H7 (cell line): ENCODE measurements at places on chromosomes 4 and X. TPM values are rescaled to one million over a fixed set of nuclear protein-coding genes. Genes with fewer than 3 reads are reported as not detected.

DNA sequence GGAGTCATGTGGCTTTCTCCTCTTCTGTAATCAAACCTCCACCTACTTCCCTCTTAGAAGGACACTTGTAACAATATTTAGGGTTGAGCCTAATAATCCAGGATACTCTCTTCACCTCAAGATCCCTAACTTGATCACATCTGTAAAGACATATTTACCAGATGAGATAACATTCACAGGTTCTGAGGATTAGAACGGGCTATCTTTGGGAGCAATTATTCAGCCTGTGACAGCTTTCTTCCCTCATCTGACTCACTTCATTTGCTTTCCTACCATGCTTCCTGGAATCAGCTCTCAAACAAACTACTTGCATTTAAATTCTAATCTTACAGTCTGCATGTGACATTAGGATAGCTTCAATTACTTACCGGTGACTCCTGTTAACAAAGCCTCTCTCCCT lies 133.5 kb upstream of the NDST3 start:
- DNase-seq, result no peak

DNA sequence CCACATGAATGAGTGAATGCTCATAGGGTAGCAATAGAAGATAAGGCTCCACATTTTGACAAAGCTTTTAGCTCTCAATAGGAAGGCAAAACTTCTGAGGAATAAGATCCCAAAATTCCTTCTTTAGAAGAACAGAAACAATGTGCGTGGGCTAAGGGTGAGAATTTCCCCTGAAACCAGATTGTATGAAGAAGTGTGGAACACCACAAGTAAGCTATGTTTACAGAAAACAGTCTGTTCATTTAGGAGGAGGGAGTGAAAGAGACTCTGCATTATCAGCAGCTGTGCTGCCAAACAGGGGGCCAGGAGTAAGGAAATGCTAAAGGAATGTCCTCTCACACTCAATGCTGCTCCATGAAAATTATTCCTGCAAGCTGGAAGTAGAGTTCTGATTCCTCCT lies 851.6 kb downstream of the CENPC start:
- no peak for DNase-seq

DNA sequence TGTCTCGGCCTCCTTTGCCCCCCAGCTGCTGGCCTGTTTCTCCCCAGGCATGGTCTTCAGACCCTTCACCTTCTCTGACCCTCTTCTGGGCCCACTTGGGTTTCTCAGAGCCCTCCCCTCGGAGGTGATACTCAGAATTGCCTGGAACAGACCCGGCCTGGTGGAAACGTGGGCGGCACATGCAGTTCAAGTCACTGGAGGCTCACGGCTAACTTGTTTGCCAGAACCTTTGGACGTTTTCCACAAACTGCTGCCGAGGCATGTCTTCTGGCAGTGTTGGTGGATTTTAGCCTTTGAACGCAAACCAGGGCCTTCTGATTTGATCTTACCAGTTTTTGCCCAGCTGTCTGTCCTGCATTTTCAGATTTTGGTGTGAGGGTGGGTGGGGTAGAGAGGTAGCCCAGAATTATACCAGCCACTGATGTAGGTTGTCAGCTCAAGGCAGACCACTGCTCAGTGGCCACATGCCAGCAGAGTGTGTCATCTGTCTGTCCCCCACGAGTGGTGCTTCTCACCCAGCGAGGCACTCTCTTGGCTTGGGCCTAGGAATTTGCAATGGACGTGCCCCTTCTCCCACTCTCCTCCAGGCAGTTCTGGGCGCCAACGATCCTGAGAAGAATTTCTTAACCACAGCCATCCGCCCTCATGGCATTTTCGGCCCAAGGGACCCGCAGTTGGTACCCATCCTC lies 32.5 kb upstream of the ZNF185 start:
- DNase-seq, result no peak

DNA sequence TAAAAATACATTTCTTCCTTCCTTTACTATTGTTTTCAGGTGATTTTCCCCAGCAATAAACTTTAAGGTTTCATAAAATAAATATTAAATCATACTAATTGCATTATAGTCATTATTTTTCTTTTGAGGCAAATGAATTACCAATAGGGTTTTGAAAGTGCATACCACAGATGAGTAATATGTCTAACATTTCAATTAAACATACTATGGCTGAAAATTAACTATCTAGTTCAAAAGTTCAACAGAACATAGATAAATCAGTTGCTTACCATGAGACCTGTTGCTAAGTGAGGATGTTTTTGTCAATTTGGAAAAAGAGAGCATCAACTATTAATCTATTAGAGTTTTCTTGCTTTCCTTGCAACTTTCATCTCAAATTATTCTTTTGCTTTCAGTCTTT lies 35.0 kb downstream of the NPY5R start:
- DNase-seq, result no peak

GRCh38 chrX:111100191-111100590 lies 4.2 kb downstream of the PAK3 start:
- peak; percentile 84 for DNase-seq

GRCh38 chrX:153665726-153666306 lies 7.8 kb downstream of the PNCK start:
- DNase-seq, result no peak

- DNase-seq, result no peak
Measured at GRCh38 chr4:26218677-26219605, 101.9 kb upstream of the RBPJ start.

DNA sequence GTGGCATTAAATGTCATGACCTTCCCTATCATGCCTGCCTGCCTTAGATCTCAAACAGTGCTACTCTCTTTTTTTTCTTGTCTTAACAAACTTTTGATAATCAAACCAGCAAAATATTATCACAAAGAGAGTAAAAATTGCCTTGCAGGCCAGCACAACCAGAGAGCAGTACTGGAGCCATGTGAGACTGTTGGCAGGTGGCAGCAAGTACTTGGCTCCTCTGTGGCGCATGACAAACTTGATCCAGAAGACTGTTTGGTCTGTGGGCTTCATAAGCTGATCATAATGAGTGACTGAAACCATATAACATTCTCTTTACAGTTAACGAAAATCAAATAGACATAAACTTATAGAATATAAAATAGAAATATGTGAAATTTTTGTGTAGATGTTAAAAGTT lies 33.3 kb upstream of the UGT2A3 start:
- DNase-seq, result no peak

DNA sequence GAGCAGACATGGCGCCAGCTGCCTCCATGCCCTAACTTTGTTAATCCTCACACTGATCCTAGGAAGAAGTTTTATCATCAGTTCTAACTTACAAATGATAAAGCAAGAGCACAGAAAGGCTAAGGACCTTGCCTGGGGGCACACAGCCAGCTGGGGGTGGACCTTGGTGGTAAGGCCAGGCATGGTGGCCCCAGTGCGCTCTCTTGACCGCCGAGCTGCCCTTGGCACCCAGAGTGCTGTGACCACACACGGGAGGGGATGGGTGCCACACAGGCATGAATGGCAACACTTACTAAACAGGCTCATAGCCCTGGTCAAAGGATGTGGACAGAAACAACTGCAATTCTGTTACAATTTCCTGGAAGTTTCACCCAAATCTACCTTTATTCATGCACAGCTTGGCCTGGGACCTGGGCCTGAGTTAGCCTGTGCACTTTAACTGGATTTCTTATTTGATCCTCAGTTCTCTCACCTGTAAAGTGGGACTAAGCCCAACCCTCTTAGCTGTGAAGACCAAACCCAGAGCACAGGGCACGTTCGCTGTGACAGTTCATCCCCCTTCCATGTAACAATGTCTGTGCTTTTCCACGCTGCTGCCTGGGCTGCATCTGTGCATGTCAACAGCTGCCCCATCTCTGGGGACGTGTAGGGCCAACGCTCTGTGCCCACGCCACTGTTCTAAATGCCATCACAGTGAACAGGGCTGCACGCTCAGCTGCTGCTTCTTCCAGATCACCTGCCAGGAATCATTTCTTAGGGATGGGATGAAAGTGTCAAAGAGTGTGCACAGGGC lies 44.8 kb downstream of the ACOX3 start:
- DNase-seq, result no peak

GLA gene
- 48.1 and 58.3 TPM in 2 replicates for total RNA-seq

DGKQ gene
- total RNA-seq, result 19.4 and 26.7 TPM in 2 replicates

UGT2B17 gene
- total RNA-seq, result not detected in 2 replicates

ZNF711 gene
- total RNA-seq, result 8.2 and 17.1 TPM in 2 replicates

FDCSP gene
- total RNA-seq, result not detected in 2 replicates

PDGFRA gene
- 5.5 and 10.8 TPM in 2 replicates for total RNA-seq
